Iris pigment epithelial cell (primary cell): ENCODE measurements at places on chromosomes 2 and 18.
A peak's percentile ranks its signal among the peaks of the same experiment; 100 is the strongest.

DNA sequence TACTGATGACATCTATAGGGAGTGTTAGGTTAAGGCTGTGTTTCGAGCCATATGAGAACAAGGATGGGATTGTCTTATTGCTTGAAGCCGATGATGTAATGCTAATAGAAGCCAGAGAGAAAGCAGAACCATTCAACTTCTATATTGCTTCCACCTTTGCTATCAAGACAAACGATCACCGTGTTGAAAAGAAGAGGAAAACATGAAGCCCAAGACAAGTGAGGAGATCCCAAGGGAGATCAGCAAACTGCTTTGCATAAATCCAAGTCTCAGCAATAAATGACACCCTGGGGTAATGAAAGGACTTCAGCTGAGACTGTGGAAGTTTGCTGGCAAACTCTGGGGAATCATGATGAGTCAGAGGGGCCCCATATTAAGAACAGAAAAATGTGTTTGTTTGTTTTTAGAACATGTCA is 206.2 kb downstream of the NCKAP5 start:
- peak; percentile 82 for DNase-seq

DNA sequence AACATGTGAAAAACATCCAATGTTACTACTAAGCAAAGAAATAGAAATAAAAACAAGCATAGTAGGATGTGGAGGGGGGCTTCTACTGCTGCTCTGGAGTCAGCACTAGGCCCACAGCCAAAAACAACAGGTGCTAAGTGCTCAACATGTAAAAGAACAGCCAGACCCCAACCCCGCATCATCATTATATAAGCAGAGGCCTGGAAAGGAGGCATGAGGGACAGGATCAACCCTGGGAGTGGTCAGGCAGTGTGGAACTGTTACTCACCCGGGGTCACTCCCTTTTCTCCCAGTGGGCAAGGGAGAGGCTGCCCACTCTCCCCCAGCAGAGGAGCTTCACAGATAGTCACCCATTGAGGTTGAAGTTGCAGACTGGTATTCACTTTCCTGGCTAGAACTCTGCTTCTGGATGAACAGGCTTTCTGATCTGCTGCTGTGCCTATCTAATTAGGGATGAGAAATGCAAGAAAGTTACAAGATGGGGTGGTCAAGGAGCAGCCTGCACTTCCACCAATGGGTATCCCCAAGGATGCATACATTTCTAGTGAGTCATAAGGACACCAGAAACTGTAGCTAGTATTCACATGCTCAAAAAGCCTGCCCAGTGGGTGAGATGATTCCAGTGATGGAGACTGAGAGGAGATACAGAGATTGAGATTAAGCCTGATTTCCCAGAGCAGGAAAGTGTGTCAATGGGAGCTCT is 480.1 kb upstream of the TCF4 start:
- DNase-seq, result peak; percentile 35

DNA sequence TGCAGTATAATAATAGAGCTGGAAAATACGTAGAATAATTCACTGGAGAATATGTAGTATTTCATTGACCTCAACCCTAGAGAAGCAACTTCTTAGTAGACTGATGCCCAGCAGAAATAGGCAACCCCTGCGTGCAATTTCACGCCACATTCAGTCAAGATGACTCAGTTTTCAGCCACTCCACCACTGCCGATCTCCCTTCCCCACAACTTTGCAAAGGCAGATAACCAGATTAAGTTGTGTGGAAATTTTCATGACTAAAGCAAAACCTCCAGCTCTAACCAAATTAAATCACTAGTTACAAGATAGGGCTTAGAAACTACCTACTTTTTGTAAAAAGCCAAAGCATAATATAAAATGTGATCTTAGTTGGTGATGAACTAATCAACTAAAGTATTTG is 63.3 kb upstream of the STK17B start:
- peak; percentile 90 for DNase-seq

GRCh38 chr2:20620696-20621365 is 30.1 kb downstream of the HS1BP3 start:
- DNase-seq, result no peak

GRCh38 chr2:26692279-26692896 is at the start of gene KCNK3:
KCNK3 (plus strand) TSS chr2:26692722; CDS start chr2:26692876, 154 bp downstream.
- DNase-seq, result peak; percentile 35

- no peak for DNase-seq
These were observed 15.9 kb downstream of the FN1 start for GRCh38 chr2:215419769-215420470.

DNA sequence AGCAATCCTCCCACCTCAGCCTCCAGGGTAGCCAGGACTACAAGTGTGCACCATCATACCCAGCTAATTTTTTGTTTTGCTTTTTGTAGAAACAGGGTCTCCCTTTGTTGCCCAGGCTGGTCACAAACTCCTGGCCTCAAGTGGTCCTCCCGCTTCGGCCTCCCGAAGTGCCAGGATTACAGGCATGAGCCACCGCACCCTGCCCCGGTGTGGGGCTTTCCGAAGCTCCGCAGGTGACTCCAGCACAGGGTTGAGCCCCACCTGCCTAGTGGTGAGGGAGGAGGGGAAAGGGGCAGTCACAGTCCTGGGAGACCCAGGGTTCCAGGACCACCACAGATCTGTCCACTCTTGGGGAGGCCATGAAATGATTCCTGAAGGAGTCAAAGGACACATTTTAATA is 5.2 kb downstream of the PRLH start:
- DNase-seq, result no peak

- DNase-seq, result no peak
These were observed 52.2 kb upstream of the BCL2L11 start for GRCh38 chr2:111068435-111069058.

- peak; percentile 17 for DNase-seq
These were observed 2.1 kb downstream of the LBH start for GRCh38 chr2:30233271-30234009.

GRCh38 chr18:10052871-10053270 is 139.1 kb downstream of the VAPA start:
- no peak for DNase-seq

DNA sequence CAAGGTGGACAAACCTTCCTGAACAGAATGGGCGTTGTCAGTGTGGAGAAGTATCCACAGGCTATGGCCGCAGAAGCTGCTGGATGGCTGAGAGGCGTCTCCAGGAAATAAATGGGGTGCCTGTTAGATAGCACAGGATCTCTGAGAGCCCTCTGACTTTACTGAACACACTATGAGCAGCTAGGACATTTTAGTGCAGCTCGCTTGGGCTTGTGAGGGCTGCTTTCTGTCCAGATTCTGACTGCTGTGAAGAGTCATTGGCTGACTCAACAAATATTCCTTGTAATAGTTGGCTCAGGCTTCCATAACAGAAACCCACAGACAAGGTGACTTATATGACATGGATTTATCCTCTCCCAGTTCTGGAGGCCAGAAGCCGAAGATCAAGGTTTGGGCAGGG is 100.2 kb upstream of the SNTG2 start:
- DNase-seq, result no peak

DNA sequence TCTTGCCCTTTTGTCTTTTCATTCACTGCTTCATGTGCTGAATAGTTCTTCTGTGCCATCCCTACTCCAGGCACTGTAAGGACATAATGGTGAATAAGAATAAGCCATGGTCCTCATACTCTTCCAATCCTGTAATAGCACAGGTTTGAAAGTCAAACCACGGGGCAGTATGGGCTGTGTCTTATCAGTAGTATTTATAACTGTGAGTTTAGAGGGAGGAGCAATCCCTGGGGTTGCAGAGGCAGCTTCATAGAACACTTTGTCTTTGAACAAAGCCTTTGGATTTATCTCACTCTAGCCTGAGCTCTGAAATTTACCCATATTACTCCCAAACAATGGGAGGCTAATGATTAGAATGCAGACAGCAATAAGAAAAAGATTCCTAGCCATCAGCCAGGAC is 30.2 kb upstream of the ALK start:
- no peak for DNase-seq
